Mesothelial cell of epicardium (in vitro differentiated cells): ENCODE measurements at places on chromosomes 1 and 21.

GRCh38 chr1:54230507-54231339, 30.8 kb downstream of the MRPL37 start:
- no peak overlapping the region for H3K4me3 ChIP-seq
- H3K4me1 ChIP-seq: peaks cover 3% of the 10 kb centered on the region
- H3K36me3 ChIP-seq: peaks cover 36% of the 10 kb centered on the region
- no peaks in the 10 kb centered on the region for H3K27me3 ChIP-seq
- no peak for DNase-seq

DNA sequence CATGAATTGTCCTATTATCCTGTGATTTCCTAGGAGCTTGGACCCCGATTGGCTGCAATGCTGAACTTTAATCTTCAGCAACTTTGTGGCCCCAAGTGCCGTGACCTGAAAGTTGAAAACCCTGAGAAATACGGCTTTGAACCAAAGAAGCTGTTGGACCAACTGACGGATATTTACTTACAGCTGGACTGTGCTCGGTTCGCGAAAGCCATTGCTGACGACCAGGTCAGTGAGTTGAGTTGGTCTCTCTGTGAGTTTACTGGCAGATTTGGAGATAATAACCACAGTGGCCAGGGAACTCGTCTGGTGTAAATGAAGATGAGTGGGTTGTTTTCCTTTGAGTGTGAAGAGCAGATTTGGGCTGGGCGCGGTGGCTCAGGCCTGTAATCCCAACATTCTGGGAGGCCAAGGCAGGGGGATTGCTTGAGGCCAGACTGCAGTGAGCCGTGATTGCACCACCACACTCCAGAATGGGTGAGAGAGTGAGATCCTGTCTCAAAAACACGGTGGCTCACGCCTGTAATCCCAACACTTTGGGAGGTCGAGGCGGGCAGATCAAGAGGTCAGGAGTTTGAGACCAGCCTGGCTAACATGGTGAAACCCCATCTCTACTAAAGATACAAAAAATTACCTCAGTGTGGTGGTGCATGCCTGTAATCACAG, 39.1 kb upstream of the KIF1B start:
- peaks cover 41% of the 10 kb centered on the region for H3K36me3 ChIP-seq
- peak overlapping the region; percentile 59 for H3K27ac ChIP-seq
- DNase-seq: no peak
- no peaks in the 10 kb centered on the region for H3K27me3 ChIP-seq

DNA sequence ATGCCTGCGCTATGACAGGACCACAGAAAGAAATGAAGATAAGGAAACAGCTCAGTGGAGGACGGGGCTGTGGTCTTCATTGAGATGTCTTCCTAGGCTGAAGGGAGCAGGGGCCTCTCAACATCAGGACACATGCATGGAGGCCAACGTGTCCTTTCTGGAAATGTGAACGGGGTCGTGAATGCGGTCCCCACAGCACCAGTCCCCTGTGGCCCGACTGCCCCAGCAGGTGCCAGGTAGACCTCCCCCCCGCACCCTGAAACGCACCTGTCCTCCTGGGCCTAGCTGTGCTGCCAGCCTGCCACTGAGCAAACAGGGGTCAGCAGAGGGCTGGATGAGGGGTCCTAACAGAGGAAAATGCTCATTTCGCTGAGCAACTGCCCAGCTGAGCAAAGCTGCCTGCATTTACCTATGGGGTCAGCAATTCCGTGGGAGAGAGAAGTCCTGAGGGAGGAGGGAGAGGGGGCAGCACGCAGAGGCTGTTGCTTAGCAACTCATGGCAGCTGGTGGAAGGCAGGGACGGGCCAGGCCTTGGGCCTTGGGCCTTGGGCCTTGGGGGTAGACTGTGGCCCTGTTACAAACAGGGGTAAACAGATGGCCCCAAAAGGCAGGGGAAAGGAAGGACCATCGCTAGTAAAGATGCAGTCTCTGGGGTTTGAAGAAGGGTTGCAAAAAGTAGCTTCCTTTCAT, 77.4 kb downstream of the NPHP4 start:
- peaks cover 27% of the 10 kb centered on the region for H3K4me1 ChIP-seq
- no peak for DNase-seq
- H3K4me3 ChIP-seq: no peak overlapping the region
- H3K27ac ChIP-seq: no peak overlapping the region

DNA sequence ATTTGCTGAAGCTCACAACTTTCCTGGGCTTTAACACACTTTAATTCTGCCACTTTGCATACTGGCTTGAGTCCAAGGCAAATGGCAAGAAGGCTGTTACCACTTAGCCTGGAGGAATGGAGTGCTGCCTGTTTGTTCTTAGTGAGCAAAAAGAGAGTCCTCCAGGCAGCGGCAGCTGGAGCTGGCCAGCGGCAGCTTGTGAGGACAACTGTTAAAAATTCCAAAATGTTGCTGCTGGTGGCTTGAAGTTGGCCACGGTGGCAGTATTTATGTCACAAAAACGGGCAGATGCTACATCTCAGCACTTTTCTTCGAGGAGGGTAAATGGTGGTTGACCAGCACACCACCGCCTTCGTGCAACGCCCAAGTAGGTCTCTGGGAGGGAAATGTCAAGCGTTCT, 27.3 kb downstream of the STPG1 start:
- no peak overlapping the region for H3K4me3 ChIP-seq
- no peaks in the 10 kb centered on the region for H3K27me3 ChIP-seq
- H3K27ac ChIP-seq: no peak overlapping the region
- peaks cover 10% of the 10 kb centered on the region for H3K36me3 ChIP-seq

DNA sequence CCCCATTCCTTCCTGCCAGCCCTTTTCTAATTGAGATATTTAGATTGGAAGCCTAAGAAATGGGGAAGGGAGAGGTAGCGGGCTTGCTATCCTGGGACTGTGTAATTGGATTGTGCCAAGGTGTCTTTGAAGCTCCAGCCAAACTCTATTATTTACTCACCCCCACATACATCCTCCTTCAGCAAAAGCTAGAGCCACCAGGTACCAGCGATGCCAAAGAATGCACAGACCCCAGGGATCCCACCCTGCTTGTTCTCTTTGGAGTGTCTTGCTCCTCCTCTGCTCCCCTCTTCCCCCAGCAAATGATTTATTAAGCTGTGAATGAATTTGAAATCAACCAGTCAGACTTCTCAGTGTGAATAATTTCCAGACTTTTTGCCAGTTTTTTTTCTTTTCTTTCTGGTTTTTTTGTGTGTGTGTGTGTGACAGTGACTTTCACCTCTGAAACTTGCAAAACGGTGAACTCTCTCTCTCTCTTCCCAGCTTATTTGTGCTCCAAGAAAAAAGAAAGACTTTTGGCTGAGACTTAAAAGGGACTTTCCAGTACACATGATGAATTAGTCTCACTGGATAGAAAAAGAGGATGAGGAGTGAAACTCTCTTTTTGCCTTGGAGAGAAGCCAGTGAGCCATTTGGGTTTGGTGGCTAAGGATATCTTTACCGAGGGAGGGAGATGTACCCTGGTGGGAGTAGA, 1.8 kb downstream of the VASH2 start:
- H3K4me3 ChIP-seq: peak overlapping the region; percentile 86
- peaks cover 25% of the 10 kb centered on the region for H3K4me1 ChIP-seq
- H3K27ac ChIP-seq: peak overlapping the region; percentile 91
- no peak for DNase-seq
